ENCODE measurements at places on chromosomes 7 and 10. TPM values are rescaled to one million over a fixed set of nuclear protein-coding genes. Genes with fewer than 3 reads are reported as not detected.

DNA sequence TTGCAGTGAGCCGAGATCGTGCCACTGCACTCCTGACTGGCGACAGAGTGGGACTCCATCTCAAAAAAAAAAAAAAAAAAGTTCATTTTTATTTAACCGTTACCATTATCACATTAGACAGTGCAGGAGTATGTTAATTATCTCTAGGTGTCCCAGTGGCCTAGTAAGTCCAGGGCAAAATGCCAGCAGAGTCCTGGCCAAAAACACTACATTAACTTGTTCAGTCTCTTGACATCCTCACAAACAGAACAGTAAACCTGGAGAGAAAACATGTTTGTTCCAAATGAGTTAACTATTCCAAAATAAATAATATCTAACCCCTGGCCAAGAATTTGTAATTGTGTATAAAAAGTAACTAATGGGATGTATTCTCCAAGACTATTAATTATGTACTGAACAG is 43.2 kb downstream of the PTPRZ1 start:
- no peak for DNase-seq

DNA sequence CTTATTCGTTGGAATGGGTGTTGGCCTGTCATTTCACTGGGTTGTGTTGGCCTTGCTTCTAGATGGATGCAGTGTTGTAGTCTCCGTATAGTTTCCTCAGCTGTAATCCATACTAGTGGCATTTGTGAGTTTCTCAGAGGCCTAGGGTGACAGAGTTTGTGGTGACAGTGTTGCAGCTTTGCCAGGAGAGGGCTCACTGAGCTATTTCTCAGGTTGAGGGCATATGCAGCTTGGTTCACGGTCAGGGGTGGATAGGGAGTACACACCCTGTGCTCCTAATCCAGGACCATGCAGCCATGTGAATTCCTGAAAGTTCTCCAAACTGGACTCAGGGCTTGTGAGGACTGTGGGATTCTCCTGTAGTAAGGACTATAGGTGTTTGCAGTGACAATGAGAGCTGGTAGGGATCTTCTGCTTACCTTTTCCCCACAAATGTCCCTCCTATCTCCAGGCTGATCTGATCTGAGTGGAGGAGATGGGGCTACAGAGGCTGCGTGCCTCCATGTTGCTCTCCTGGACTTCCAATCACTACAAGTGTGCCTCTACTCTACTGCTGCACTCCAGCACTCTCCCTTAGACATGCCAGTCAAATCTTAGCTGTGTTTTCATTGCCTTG is 229.0 kb downstream of the STK31 start:
- no peak for DNase-seq

GRCh38 chr10:52811776-52812175 is 39.2 kb upstream of the MBL2 start:
- no peak for DNase-seq

GRCh38 chr10:66656499-66656898 is 269.3 kb upstream of the LRRTM3 start:
- no peak for DNase-seq

DNA sequence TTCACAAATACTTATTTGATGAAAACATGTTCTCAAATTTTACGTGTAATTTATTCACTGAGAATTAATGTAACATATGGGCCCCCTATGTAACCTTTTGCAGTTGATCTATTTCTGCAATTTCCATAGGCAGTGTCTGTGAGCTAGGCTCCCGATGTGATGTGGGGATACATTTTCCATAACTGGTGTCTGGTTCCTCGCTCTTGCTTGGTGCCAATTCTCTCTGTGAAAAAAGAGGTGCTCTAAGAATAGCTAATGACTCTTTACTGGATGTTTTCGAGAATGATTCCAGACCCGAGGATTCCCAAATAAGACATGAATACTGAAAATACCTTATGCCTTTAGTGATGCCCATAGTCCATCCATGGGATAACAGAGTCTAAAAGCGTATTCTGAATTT is 286.7 kb upstream of the FZD8 start:
- DNase-seq, result no peak

- DNase-seq, result no peak
Observed at GRCh38 chr10:89245802-89246201, 5.8 kb downstream of the LIPA start.

GRCh38 chr10:79027147-79028055 is 41.4 kb upstream of the ZMIZ1 start:
- peak; percentile 53 for DNase-seq

The HMX3 gene
- total RNA-seq, result not detected

DNA sequence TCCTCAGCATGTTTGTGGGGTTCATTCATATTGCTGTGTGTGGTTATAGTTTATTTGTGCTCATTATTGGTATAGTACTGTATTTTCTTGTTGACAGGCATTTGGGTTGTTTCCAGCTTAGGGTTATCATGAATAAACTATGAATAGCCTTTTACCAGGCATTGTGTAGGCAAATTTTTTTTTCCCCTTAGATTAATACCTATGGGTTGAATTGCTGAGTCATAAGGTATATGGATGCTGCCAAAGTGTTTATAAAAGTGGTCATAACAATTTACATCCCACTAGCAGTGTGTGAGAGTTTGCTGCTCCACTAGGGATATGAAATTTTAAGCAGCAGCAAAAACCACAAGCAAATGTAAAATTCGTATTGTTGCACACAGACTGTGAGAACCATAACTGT is 175.0 kb downstream of the PLPP4 start:
- DNase-seq, result no peak

DNA sequence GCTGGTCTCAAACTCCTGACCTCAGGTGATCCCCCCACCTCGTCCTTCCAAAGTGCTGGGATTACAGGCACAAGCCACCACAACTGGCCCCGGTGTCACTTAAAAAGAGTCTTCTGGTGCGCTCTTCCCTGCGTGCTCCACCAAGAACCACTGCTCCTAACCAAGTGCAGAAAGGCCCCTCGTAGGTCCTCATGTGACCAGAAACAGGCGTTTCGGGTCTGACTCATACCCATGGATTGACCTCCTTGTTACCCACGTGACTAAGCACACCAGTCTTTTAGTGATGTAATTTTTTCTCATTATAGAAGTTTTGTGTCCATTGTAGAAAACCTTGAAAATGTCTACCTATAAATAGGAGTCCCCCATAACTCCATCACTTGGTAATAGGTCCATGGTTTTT is 13.9 kb downstream of the FKBP6 start:
- DNase-seq, result peak; percentile 96

The PNLIPRP3 gene
- total RNA-seq, result 0.59 TPM

- DNase-seq, result peak; percentile 62
Observed at GRCh38 chr10:26486990-26487850, 49.1 kb downstream of the APBB1IP start.

- no peak for DNase-seq
Observed at GRCh38 chr10:106816318-106817085, 348.0 kb downstream of the SORCS1 start.

The SEM1 gene
- total RNA-seq, result 21.5 TPM

GRCh38 chr7:129168231-129169021 is 20.0 kb upstream of the SMO start:
- DNase-seq, result peak; percentile 80

DNA sequence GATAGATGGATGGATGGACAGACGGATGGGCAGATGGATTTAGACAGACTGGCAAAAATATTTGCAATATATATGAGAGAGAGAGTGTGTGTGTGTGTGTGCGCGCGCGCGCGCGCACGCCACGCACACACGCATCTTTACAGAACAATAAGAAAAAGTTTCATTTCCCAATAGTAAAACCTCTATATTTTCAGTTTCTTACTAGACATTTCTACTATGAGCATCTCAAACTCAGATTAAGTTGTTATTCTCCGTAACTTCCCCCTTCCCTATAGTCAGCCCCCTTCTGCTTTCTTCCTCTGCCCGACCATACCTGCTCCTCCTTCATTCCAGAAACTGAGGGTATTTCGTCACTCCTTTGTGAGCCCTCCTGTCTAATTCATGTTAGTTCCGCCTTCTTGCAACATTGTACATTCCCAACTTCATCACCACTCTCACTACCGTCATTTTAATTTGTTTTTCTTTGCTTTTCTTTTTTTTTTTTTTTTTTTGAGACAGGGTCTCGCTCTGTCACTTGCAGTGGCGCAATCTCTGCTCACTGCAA is 154.4 kb upstream of the SH2B2 start:
- DNase-seq, result no peak

DNA sequence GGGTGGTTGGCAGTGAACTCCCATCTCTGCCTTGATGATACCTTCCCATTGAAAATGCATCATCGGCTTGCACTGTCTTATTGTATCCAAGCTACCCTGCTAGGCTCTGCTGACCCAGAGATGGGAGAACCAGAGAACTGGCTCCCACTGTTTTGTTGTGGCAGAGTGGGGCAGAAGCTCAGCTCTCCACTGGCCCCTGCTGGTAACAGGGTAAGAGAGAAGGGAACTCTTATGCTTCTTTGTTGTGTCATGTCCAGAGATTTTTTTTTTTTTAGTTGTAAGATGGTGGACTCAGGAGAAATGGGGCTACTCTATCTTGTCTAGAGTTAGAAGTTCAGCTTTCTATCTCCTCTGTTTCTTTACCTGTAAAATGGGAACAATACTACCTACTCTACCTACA is 100.5 kb upstream of the SDK1 start:
- no peak for DNase-seq

DNA sequence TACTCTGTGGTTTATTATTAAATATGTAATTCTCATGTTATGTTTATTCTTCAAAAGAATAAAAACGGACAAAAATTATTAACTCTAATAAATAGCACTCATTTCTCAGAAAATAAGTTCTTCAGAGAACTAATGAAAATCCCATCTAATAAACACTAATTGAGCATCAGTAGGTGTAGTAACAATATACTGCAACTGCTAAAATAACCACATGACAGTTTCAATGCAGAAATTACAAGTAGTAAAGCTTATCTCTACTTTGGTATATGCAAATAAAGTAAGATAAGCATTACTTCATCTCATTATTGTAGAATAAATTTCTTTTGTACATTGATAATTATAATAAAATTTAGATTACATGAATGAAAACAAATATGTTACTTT is 56.4 kb upstream of the DKK1 start:
- DNase-seq, result no peak

GRCh38 chr10:131077724-131078123 is 233.8 kb downstream of the TCERG1L start:
- peak; percentile 73 for DNase-seq

The NKX1-2 gene
- not detected for total RNA-seq

GRCh38 chr7:7858559-7858958 is 110.0 kb upstream of the GLCCI1 start:
- no peak for DNase-seq

The PRKCQ gene
- not detected for total RNA-seq

The CHST3 gene
- total RNA-seq, result 43.1 TPM

DNA sequence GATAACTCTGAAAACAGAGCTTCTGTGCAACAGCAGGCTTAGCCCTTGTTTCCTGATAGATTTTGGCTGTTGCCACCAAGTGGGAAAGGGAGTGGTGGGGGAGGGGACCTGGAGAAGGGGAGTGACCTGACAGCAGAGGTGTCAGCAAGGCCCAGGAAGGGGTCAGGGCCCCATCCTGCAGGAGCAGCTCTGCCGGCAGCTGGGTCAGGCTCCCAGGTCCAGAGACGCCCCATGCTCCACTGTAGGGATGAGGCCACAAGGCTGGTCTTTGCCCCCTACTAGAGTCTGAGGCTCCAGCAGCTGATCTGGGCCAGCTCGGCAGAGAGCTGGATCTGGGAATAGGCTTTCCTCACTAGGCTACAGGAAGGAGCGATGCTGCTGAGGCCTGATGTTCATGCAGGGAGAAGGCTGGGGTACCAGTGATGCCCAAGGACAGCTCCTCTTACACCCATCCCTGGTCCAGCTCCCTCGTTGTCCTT is 44.0 kb upstream of the ZMIZ1 start:
- DNase-seq, result peak; percentile 60

The PHKG1 gene
- 1.8 TPM for total RNA-seq

The WEE2 gene
- not detected for total RNA-seq

The SMO gene
- total RNA-seq, result 23.9 TPM

GRCh38 chr10:47244560-47245500 is 55.2 kb upstream of the GDF10 start:
- no peak for DNase-seq

DNA sequence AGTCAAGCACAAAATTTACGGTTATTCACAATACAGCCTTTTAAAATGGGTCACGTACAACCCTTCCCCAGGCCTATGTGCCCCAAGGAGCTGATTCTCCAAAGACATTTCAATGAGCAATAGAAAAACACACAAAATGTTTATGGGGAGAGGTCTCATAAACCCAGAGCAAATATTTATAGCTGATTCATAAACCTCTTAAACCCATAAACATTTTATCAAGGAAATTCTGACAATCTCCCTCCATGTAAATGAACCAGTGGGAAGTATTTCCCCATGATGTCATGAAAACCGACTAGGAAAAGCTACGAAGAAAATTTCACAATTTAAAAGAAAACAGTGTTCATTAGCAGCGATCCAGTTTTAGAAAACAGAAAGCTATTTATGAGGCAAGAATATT is 36.0 kb downstream of the SFMBT2 start:
- DNase-seq, result no peak

The MRLN gene
- not detected for total RNA-seq

The SH2D4B gene
- not detected for total RNA-seq

The COMMD3 gene
- 49.2 TPM for total RNA-seq

DNA sequence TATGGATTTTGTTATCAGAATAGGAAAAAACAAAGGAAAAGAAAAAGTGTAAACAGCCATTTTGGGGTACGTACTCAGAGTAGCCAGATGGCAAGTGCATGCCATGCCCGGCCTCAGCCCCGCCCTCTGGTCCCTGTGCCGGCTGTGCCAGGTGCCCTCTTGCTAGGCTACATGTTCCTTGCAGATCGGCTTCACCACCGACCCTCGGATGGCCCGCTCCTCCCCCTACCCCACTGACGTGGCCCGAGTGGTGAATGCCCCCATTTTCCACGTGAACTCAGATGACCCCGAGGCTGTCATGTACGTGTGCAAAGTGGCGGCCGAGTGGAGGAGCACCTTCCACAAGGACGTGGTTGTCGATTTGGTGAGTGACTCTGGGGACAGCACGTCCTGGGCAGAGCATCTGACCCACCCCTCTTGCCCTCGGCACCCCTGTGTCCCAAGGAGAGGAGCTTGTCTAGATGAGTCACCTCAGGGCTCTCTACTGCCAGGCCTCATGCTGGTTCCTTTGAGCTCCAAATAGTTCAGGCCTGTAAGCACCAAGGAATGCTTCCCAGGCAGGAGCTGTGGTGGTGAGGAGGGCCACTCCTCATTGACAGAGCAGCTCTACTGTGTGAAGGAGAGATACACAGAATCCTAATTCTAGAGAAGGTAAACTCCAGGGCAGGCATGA is 54.9 kb upstream of the ZMIZ2 start:
- peak; percentile 92 for DNase-seq

GRCh38 chr7:8125680-8126444 is 136.1 kb downstream of the ICA1 start:
- DNase-seq, result no peak

GRCh38 chr7:86904949-86905834 is 154.3 kb downstream of the ELAPOR2 start:
- DNase-seq, result no peak
